ENCODE measurements at places on chromosomes 7 and 10.

DNA sequence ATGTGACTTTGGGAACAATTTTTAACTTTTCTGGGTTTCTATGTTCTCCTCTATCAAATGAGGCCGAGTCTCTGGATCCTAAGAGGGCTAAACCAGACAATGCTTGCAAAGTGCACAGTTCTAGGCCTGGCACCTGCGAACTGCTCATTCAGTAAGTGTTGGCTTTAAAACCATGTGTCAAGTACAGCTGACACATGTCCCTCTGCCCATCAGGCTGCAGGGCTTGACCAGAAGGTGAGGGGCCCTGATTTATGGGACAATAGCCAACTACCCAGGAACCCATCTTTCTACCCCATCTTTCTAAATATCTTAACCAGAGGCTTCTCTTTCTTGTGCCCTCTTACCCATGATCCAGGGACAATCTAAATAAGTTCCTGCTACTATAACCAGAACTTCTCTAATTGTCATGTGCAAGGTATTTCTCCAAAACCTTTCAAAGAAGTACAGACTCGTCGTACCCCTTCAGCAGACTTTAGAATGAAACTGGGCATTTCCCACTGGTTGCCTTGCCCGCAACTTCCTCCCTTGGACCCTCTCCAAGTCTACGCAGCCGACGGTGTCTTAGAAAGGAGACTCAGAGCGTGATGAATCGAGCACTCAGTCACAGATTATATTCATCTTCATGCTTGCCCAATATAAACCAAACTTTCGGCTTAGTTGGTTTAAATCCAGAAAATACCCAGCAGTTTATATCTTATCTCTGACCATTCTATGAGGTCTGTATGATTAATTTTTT is 69.8 kb upstream of the STEAP1B start:
- DNase-seq = no peak

DNA sequence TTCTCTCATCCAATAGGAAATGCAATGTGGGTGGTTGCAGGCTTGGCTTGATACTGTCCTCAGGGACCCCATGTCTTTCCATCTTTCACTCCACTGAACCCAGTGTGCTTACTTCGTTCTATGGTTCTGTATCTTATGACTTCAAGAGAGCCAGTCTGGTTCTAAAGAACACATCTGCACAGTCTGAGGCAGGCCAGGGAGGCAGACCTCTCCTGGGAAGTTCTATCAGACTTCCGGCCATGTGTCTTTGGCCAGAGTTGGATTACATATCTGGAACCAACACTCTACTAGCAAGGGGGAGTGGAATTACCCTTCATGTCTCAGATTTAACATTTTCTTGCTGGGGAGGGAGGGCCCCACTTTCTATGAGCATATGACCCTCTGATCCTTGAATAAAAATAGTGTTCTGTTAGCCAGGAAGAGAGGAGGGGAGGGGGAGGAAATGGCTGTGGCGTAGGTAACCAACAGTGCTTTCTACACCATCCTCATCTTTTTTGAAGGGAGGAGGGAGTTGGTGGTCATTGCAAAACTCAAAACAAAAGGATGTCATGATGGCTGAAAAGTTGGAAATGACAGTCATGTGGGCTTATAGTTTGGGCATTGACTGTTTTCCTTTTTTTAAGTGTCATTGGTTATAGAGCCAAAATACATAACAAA is 370.2 kb downstream of the GATA3 start:
- DNase-seq = no peak

DNA sequence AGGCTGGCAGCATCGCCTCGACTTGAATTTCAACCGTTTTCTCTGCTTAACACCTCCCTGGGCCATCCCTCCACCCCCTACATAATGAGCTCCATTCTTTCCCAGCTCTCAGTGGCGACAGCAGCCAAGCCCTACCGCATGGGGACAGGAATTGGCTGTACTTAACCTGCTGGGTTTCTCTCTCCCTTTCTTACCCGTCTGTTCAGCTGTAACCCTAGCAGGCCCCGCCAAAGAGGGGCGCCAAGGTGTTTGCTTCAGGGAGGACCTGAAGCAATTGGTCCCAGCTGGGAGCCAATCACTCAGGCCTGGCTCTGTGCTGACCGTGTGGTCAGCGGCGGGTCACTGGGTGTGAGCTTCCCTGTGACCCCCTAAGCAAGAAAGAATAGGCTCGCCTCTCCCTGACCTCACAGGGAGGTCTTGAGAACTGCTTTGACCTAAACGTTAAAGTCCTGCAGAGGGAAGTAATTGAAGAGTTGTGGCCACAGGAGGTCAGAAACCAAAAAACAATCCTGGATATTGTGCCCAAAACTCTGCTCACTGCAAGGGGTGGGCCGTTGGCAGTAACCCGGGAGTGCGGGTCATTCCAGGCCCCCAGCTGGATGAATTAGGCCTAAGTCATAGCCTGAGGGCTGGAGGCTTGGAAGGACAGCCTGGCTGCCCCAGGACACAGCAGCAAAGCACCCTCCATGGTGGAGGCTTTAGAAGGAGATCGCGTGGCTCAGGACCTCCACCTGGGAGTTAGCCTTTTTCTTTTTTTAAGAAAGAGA is 114.6 kb downstream of the ITIH5 start:
- DNase-seq = no peak

DNA sequence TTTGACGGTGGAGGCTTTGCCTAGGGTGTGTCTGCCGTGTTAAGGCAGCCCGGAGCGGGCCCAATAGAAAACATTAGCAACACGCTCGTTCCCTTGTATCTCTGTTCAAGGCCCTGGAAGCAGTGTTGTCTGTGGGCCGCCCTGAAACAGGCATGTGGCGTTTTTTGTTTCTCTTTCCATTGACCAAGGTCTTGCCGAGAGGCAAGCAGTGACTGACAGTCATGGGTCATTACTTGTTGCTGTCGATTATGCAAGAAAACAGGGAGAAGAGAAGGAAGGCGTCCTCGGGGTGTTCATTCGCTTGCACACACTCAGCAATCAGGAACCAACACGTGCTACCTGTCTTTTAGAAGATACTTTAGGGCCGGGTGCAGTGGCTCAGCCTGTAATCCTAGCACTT is 92.5 kb downstream of the EZH2 start:
- no peak for DNase-seq

DNA sequence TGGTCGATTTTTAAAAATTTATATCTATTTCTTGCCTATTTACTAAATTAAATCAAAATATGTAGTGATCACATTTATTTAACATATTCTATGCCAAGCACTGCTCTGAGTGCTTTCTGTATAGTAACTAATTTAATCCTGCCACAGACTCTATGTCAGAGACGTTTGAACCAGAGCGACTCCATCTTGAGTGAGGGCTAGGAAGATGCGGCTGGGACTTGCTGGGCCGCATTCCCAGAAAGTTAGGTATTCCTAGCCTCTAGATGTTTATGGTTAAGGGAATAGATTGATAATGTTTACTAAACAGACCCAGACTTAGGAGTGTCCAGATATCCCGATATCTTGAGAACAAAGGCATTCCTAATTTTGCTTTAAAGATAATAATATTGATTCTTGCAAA is 3.2 kb upstream of the GSTO1 start:
- DNase-seq = no peak

- DNase-seq = no peak
Measured at GRCh38 chr7:956031-956430, 1.6 kb upstream of the ADAP1 start.

DNA sequence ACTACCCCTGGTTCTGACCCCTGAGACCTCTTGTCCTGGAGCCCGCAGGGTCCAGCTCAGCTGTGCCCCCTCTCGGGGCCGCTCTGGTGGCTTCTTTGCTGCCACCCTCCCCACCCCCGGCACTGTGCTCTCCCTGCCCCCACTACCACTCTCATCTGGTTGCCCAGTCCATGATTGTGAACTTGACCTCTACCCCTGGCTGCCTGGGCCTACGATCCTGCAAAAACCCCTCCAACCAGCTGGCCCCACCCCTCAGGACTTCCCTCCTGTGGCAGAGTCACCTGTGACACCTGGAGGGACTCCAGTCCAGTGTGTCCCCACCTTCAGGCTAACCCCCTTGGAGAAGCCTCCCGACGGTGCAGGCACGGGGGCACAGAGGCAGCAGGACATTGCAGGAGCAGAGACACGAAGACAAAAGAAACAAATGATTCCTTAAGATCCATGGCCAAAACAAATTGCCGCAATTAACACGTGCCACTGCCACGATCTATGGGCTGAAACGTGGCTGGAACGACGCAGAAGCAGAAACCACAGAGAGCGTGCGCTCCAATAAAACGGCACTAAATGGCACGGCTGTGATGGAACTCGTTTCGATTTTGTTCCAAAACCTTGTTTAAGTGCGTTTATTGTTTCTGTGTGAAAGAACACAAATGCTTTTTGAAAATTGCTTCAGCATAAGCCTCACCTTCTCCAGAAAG is 72.0 kb downstream of the PARP12 start:
- no peak for DNase-seq

GRCh38 chr7:19899529-19899928 is 126.1 kb upstream of the TMEM196 start:
- no peak for DNase-seq

GRCh38 chr7:146331369-146331768 is 214.8 kb downstream of the CNTNAP2 start:
- no peak for DNase-seq

GRCh38 chr10:9175200-9175599 is 1120.7 kb downstream of the GATA3 start:
- no peak for DNase-seq

GRCh38 chr7:80053124-80053523 is 81.5 kb upstream of the GNAI1 start:
- DNase-seq = no peak

DNA sequence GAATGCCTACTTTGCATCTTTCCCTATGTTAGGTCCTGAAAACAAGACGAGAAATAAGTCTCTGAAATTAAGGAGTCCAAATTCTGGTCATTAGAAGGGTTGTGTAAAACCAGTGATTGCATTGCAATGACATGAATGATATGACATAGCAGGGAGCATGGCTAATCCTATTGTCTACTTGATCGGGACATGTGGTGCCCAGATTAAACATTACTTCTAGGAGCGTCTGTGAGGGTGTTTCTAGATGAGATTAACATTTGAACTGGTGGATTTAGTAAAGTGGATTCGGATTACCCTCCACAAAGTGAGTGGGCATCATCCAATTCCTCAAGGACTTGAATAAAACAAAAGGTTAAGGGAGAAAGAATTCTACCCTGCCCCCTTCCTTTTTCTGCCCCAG is 434.9 kb upstream of the KLF6 start:
- DNase-seq = no peak

GRCh38 chr10:33416209-33416608 is 81.7 kb upstream of the NRP1 start:
- no peak for DNase-seq

DNA sequence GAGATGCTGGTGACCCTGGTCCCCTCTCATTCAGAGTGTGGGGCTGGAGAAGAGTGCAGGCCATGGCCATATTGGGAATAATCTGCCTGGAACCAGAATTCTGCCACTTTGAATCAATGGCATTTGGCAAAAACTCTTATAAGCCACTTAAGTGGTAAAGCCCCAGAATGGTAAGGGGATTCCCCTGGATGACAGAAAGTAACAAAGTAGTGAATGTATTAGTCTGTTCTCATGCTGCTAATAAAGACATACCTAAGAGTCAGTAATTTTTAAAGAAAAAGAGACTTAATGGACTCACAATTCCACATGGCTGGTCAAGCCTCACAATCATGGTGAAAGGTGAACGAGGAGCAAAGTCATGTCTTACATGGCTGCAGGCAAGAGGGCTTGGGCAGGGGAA is 248.6 kb downstream of the SH2D4B start:
- no peak for DNase-seq

DNA sequence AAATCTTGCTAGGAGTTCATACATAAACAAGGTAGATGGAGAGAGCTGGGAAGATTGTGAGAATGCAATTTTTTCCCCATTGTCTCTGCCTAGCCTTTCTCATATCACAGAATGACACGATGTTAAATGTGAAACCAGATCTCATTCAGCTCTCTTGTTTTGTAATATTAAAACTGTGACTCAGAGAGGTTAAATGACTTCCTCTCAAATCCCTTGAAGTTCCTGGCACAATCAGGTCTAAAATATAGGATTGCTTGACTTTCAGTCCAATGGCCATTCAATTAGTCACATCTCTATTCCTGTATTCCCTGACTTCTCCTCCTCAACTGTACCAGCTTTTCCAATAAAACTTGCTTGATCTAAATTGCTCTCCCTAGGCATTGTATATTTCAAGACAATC is 3.1 kb downstream of the ANKRD22 start:
- peak; percentile 10 for DNase-seq

GRCh38 chr10:22420787-22421517 is 75.7 kb downstream of the SPAG6 start:
- no peak for DNase-seq

GRCh38 chr10:132987671-132988571 is 45.6 kb upstream of the CFAP46 start:
- DNase-seq = no peak

DNA sequence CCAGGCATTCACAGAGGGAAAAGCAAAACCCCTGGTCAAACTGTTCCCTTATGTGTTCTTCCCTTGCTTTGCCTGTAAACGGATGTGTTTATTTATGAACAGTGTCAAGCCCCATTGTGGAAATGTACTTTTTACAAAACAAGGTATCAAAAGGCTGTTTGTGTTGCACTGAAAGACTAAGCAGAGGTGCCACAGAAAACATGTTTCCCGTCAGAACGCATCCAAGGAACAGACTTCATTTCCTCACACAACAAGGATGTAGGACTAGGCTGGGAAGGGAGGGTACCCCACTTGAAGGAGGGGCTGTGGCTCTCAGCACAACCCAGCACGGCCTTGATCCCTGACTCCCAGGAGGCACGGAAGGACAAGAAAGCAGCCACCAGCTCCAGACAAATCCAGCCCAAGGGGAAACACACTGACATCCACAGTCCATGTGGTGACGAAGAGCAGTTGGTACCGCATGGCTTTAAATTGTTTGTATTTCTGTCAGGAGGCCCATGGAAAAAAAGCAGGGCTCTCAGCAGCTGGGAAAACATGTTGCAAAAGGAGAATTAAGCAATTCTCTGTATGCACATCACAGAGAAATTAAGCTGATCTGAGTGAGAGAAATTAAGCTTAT is 85.6 kb downstream of the RNF216 start:
- no peak for DNase-seq

GRCh38 chr10:17200912-17201793 is at the start of gene TRDMT1:
TRDMT1 (minus strand) TSS chr10:17201672; CDS start chr10:17201634, 38 bp downstream.
- peak; percentile 65 for DNase-seq

GRCh38 chr7:12638851-12639456 is 48.5 kb upstream of the ARL4A start:
- peak; percentile 14 for DNase-seq
